ENCODE measurements at places on chromosomes 11 and 22.
A peak's percentile ranks its signal among the peaks of the same experiment; 100 is the strongest.

GRCh38 chr11:37558619-37559210 is 960.7 kb upstream of the RAG2 start:
- DNase-seq = no peak

DNA sequence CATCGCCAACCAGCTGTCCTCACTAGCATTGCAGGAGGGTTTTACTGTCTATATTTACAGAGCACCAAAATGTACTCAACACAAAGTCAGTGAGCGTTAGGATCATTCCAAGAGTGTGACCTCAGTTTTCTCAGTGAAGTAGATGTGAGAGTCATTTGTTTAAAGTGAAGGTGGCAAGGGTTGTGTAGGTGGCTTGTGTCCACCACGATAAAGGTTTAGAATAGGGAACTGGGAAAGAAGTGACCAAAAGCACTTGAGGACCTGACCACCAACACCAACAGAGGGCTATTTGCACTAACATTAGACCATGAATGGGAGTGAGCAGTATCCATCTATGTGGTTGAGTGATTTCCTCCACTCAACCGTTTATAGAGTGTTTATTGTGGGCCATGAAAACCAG is 152.5 kb upstream of the POU2AF2 start:
- no peak for DNase-seq

GRCh38 chr11:35911616-35912165 is 32.2 kb upstream of the LDLRAD3 start:
- no peak for DNase-seq

DNA sequence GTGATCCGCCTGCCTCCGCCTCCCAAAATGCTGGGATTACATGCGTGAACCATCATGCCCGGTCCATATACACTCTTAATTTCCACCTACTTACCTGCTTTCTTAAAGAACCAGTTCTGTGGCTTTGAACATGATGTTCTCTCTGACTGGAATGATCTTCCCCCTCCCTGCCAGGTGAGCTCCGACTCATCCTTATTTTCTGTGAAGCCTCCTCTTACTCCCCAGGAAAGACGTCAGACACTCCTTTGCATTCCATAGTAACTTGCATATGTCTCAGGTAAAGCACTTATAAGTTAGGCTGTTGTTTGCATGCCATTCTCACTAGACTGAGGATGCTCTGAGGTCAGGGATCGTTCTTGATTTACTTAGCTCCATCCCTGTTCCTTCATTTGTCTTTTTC is 91.8 kb upstream of the RAB1B start:
- no peak for DNase-seq

GRCh38 chr22:31935961-31936635 is 8.2 kb upstream of the YWHAH start:
- no peak for DNase-seq

DNA sequence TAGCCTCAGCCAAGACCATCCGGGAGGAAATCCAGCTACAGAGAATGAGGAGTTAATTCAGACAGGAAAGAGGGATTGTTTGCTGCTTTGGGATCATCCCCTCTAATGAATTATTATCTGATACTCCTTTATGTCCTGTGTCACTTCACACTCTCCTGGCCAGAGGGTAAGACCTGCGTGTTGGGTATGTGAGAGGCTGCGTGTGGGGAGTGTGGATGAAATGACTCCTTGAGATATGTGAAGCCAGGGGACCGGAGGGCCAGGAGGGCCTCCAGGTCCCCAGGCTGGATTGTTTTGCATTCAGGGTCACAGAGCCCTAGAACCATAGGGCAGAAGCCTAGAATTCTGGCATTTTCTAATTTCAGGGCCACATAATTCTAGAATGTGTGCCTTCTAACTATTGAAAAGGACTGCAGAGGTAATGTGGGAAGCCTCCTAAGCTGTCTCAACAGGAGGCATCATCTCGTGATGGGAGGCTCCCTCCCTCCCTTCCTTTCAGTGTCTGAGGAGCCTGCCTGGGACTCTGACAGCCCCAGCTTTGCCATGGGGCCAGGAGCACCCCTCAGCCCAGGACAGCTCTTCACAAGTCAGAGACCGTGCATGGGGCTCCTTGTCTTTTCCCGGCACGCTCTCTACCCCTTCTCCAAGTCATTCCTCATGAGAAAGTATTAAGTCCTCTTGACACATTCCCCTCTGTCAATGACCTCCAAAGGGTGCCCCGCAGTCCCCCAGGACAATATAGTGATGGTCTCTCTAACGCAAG is 3.7 kb downstream of the TPBGL start:
- DNase-seq = no peak

DNA sequence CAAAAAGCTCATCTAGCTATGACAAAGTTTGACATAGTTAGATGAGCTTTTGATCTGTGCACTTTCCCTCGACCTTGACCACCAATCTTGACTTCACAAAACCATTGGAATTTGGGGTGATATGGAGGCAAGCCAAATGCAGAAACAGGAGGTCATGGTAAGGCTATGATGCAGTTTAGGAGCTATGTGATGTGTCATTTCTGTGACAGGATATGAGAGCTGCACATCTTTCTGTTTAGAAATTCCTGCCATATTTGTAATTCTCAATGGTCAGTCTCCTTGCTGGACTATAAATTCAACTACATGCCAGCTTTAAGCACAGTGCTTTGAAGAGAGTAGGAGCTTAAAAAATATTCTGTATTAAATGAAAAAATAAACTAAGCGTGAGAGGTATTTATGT is 12.9 kb downstream of the OR51B6 start:
- no peak for DNase-seq

DNA sequence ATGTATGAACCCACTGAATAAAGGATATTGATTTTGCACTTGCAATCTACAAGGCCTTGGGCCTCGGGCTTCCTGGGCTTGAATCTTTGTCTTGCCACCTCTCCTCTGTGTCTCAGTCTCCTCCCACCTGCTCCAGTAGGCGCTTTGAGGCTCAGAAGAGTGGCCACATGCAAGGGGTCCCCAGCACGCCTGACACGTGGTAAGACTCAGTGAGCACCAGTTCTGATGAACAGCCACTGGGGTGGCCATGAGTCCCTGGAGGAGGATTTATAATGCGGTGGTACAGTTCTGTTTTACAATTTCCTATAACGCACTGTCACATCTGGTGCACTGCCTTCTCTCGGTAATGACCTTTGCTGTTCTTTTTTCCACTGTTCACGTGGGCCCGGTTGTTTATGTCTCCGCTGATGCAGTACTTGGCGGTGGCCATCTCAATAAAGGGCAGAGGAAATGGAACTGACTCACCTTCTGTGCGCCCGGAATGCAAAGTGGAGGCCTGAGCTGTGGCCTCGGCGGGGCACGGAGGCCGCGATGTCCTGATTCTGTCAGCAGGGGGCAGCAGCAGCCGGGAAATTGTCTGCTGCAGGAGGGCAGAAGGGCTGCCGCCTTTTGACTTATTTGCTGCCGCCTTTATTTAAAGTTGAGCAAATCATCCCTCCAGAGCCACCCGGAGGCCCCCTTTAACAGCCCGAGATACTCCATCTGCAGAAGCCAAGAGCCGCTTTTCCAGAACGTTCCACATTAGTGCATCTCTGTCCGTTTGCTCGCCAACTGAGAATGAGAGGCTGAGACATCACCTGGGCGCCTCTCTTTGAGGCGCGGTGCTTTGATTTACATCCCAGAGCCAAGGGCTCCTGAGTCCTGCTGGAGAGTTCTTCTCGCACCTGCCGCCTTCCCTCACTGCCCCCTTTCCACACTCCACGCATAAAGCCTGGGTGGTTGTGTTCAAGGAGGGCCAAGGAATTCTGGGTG is 6.0 kb upstream of the IFT27 start:
- DNase-seq = peak; percentile 24

DNA sequence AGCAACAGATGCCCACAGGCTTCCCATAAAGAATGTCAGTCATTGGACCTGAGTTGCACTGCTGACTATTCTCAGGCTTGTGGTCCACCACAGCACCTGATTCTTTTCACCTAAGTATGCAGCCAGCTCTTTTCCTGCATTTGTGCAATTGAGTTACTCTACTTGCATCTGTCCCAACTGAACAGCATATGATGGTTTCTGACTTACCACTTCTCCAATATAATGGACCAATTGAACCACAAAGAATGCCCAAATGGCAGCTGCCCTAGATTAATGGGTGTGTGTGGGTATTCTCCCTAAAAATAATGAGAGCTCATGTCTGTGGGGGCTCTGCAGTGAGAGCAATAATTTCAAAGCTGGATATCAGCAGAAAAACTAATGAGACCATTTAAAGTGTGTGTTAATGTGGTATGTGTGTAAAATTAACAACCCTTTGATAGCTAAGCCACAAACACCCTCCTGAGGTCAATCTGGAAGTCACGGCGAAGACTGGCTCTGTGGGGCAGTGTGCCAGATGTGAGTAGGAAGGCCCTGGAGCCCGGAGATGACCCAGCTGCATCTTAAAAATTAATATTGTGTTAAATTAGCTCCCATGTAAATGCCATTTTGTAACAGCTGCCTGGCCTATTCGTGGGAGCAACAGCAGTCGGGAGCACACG is 43.8 kb downstream of the SC5D start:
- no peak for DNase-seq

- DNase-seq = no peak
Measured at GRCh38 chr11:124676386-124676785, 2.7 kb downstream of the SPA17 start.

- DNase-seq = no peak
Measured at GRCh38 chr11:72343006-72343756, 91.2 kb downstream of the CLPB start.

- no peak for DNase-seq
Measured at GRCh38 chr22:39530692-39531331, 1.7 kb downstream of the RPS19BP1 start.

- no peak for DNase-seq
Measured at GRCh38 chr11:125114518-125114917, 3.1 kb upstream of the TMEM218 start.

GRCh38 chr11:10348650-10349280 is 43.9 kb downstream of the ADM start:
- no peak for DNase-seq

DNA sequence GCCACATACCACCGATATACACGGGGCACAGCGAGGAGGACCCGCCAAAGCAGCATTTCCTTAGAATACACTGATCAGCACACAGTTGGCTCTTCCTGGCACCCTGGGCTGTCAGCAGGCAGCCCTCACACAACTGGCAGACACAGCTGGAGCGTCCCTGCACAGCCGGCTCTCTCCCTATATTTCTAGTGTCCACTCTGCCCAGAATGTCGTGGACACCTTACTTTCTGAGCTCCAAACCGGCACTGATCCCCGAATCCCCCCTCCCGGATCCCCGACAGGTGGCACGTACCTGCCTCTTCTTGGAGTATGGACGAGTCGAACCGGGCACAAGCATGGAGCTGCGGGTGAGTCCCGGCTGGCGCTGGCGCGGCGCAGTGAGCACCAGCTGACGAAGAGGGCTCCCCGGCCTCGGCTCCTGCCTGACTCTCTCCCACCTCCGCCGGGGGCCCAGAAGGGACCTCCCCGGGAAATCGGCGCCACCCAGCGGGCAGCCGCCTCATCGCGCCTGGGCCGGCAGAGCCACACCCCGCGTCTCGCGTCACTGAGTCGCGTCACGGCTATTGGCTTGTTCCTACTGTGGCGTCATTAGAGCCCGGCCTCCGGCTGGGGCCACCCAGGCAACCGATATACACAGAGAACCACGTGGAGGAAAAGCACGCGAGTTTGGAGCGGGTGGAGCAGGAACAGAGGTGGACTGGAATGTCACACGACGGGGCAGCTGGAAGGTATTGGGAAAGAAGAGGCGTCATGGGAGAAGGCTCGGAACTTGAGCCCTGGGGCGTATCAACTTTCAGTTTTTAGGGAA is at the start of gene USP2:
USP2 (minus strand) TSS at position 510 of the 808 bp plus-strand sequence. CDS start 8,210 bp downstream, outside the sequence.
- peak; percentile 96 for DNase-seq

- DNase-seq = no peak
Measured at GRCh38 chr11:67262731-67263675, 3.3 kb upstream of the GRK2 start.

DNA sequence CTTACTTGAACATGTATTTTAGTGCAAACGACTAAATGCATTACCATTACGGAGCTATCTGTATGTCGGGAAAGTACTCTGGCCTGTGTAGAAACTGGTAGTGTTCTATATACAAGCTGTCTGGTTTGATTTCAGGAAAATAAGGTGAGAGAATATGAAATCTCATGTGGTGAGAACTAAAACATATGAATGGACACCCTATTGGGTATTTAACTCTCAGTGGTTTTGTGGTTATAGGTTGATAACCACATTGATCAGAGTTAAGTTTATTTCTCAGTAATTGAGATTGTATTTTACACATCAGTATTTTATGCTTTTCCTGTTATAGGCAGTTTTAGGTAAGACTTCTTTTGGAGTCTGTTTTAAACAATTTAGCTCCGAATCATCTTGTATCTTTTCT is 10.4 kb downstream of the ANO5 start:
- DNase-seq = no peak

GRCh38 chr11:69634590-69634989 is 6.4 kb upstream of the CCND1 start:
- no peak for DNase-seq

GRCh38 chr11:113796663-113797259 is 17.2 kb downstream of the CLDN25 start:
- DNase-seq = peak; percentile 8

Measured in NCI-H2107 (cell line).